ENCODE measurements at places on chromosomes 2 and 18. TPM values are rescaled to one million over a fixed set of nuclear protein-coding genes. Genes with fewer than 3 reads are reported as not detected.

- peak; percentile 0 for DNase-seq
These were observed 31.7 kb downstream of the GPC1 start for GRCh38 chr2:240467149-240467642.

DNA sequence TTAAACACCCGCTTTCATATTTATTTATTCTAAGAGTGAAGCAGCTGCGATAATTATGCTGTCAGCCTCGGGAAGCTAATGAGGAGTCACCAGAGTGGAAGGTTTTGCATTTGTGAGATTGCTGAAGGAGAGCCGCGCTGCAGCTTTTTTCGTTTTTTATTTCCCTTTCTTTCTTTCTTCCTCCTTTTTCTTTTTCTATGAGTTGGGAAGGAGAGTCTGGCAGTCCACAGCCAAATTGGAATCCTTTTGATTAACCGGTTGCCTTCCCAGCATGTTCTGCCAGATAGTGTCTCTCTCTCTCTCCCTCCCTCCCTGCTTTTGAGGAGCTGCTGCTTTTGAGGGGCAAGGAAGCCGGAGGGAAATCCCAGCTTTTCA, 82.1 kb downstream of the CDK15 start:
- DNase-seq = no peak

DNA sequence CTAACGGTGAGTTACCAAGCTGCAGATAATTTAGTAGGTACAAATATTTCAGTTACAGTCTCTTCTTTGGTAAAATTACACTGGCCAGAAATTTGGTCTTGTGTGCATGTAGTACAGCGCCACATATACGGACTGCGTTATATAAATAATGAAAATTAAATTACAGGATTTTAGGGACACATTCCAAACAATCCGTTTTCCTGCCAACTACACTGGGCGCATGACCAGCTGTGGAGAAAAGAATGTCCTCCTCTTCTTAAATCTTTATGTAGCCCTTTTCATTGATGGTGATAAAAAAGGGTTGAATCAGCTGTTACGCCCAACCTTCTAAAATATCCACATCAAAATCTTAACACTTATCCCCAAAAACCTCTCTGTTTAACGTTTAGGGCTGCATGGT, 37.5 kb downstream of the TCF4 start:
- no peak for DNase-seq

DNA sequence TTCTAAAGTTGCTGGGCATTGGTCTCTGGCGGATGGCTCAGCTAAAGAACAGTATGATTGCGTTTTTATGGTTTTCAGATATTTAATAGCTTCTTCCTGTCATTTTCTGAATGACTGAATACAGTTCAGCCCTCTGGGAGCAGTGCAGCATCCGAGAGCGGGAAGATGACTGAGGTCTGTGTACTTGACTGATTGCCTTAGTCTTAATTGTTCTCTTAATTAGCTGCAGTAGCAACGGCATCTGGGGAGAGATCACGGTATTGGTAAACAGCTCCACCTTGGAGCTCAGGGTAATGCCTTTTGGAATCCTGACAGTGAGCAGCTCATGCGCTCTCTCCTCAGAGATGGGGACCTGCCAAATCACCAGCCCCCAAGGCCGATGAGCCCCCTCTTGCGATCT, 481.4 kb upstream of the SPRED2 start:
- DNase-seq = no peak

DNA sequence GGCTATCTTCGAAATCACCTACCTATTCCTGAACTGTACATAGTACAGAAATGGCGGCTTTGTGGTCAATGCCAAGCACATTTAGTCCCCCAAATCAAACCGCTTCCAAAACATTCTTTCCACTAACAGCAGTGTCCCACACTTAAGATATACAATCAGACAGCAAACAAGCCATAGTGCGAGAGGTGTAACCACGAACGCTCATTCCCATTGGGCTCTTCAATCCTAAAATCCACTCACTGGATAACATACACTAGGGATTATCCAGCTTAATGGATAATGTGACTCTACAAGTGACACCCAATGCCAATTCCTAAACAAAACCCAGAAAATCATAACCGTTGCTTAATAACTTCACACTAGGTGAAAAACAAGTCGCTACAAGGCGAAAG, 2.0 kb downstream of the XPO1 start:
- DNase-seq = peak; percentile 7

- DNase-seq = no peak
These were observed 240.7 kb upstream of the RAB6C start for GRCh38 chr2:129738799-129739198.

GRCh38 chr2:198700319-198700718, 757.4 kb downstream of the SATB2 start:
- no peak for DNase-seq

DNA sequence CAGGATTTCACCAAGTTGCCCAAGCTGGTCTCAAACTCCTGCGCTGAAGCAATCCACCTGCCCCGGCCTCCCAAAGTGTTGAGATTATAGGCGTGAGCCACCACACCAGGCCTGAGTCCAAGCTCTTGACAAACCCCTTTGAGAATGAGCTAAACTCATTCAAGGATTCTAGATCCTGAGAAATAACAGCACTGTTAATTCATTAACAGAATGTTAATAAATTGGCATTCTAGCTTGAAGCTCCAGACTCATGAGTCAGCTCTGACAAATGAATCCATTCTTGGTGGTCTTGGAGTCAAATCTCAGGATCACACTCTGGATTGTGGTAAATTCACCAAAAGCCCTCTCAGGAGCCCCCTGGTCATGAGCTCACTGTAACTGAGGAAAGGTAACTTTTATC, 1.8 kb downstream of the NARS1 start:
- DNase-seq = no peak

DNA sequence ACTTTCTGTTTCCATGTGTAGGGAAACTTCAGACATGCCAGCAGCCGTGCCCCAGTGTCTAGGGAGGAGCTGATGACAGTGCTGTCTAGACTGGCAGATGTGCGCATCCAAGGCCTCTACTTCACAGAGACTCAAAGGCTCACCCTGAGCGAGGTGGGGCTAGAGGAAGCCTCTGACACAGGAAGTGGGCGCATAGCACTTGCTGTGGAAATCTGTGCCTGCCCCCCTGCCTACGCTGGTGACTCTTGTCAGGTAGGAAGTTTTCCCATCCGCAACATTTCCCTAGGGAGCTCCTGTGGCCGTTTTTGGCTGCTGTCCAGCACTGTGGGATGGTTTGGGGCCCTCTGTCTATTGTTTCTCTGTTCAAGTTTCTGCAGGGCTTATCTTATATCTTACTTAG, 143.1 kb upstream of the TTC39C start:
- DNase-seq = peak; percentile 81

DNA sequence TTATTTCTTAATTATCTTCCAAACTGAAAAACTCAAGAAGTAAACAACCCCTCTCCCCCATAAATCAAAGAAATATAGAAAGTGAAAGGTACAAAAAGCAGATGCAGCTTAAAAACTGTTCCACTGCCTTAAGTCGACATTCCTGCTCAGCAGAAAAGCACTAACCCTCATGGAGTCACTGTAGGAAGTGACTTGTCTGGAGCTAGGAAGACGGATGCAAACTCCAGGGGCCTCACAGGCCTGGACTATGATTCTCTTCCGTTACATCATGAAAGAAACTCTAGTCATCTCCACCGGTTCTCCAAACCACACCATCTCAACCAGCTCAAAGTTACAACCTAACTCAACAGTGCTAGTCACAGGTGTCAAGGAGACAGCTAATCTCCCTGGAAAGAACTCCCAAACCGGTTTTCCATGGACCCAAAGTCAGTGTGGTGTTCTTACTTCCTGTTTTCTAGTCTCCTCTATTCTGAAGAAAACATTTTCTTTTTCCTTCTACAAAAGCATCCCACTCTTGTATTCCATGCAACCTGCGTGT, 128.4 kb downstream of the PIEZO2 start:
- DNase-seq = no peak

GRCh38 chr2:234930397-234930796, 21.4 kb upstream of the SH3BP4 start:
- no peak for DNase-seq

DNA sequence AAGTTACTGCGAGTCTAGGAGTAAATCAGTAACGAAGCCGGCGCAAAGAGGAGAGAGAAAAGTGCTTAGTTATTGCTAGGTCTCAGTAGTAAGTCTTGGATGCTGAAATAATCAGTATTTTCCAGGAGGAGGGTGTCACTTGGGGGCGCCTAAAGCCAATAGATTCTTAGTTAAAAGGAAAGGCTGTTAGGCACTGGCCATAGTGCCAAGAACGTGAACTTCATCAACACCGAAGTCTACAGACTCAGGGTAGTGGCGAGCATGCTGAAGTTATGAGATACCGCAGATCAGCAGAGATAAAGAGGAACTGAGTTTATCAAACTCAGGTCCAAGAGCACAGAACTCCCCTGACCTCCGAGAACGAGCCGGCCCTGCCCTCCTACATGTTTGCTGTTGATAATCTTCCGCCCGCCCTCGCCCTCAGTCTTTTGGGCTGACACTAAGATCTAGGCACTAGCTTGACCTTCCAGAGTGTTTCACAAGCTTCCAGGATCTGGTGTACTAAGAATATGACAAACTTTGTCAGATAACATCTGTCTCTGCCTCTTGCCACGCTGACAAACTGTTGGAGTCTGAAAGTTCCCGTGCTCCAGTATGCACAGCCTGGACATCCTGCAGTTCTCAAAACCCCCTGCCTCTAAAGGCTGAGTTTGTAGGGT, 49.2 kb downstream of the CYB5A start:
- no peak for DNase-seq

DNA sequence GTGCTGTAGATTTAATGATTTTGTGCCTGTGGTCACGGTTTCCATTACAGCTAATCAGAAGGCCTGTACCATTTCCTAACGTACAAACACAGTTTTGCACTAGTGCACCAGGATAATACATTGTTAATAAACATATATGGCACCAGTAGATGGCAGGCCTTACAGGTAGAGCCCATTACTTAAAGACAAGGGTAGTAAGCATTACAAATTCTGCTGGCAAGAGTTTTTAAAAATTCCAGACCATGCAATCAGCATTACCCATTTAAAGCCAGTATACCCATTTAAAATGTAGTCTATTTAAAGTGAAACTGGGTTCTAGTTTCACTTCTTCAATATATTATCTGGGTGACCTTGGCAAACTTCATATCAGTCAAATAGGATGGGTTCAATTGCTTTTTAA, 224.2 kb downstream of the NUP35 start:
- no peak for DNase-seq

GRCh38 chr2:149394864-149395263, 64.5 kb downstream of the LYPD6 start:
- DNase-seq = peak; percentile 55

Gene NEU2
- not detected for total RNA-seq

Gene CDH2
- 90.6 TPM for total RNA-seq

Gene CDH19
- not detected for total RNA-seq

Gene GPR17
- total RNA-seq = not detected

Gene LIMS1
- 99.2 TPM for total RNA-seq

Gene CD207
- total RNA-seq = not detected

Gene CD28
- not detected for total RNA-seq

Gene RNF125
- total RNA-seq = 0.57 TPM

Gene E2F6
- 38.6 TPM for total RNA-seq

Gene SLC23A3
- 0.86 TPM for total RNA-seq

Data from Daoy (cell line).